GM03348 (cell line): ENCODE measurements at places on chromosomes 12 and 14.
A peak's percentile ranks its signal among the peaks of the same experiment; 100 is the strongest.

DNA sequence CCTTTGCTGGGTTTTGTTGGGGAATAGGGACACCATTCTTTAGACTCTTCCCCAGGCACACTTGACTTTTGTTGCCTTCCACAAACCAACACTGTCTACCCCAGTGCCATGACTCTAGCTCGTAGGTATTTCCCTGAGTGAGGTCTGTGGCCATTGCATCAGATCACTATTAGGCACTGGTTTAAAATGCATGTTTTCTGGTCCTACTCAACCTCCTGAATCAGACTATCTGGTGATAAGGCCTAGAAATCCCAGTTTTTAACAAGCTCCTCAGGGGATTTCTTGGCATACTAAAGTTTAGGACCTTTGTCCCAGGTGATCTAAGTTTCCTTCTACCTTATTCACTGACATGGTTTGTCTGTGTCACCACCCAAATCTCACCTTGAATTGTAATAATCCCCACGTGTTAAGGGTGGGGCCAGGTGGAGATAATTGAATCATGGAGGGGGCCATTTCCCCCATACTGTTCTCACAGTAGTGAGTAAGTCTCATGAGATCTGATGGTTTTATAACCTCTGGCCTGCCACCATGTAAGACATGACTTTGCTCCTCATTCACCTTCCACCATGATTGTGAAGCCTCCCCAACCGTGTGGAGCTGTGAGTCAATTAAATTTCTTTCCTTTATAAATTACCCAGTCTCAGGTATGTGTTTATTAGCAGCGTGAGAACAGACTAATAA, 87.8 kb upstream of the PSMC1 start:
- DNase-seq = peak; percentile 47

DNA sequence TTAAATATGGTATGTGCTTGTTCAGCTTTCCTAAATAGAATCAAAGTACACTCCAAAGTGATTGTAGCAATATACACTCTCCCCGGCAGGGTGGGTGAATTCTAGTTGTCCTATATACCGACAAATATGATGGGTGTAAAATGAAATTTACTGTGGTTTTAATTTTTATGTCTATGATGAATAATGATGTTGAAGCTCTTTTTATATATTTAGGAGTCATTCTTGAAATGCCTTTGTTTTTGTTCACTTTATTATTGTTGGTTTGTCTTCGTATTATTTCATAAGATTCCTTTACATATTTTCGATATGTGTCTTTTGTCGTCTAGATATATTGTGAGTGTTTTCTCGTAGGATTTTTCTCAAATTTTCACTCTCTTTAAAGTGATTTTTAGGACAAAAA, 105.7 kb downstream of the PDE3A start:
- DNase-seq = no peak

DNA sequence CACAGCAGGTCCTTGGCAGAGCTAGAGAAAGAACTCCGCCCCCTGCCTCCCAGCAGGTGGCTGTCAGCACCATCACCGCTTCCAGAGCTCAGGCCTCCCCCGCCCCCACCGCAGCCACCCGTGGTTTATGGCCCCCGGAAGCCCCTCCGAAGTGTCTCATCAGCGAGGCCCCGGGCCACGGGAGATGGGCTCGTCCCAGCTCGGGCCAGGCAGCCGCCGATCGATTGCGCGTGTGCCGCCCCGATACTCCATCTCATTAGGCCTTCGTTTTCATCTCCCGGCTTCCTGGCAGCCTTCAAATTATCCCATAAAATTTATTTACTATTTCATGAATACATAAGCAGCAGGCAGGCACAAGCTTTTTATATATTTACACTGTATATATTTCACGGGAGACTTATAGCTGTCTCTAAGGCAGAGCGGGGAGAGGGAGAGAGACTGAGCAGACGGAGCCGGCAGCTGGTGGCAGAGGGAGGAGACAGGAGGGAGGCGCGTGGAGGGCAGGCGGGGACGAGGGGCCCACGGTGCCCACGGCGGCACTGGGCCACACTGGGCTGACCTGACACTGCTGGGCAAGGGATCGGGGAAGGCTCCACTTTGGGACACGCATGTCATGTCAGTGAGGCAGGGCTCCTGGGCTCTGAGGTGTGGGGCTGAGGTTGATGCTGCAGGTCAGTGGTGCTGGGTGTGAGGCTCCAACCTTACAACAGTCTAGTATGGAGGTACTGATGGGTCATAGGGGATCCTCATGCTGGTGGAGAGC, 241.2 kb downstream of the RBM19 start:
- DNase-seq = no peak

DNA sequence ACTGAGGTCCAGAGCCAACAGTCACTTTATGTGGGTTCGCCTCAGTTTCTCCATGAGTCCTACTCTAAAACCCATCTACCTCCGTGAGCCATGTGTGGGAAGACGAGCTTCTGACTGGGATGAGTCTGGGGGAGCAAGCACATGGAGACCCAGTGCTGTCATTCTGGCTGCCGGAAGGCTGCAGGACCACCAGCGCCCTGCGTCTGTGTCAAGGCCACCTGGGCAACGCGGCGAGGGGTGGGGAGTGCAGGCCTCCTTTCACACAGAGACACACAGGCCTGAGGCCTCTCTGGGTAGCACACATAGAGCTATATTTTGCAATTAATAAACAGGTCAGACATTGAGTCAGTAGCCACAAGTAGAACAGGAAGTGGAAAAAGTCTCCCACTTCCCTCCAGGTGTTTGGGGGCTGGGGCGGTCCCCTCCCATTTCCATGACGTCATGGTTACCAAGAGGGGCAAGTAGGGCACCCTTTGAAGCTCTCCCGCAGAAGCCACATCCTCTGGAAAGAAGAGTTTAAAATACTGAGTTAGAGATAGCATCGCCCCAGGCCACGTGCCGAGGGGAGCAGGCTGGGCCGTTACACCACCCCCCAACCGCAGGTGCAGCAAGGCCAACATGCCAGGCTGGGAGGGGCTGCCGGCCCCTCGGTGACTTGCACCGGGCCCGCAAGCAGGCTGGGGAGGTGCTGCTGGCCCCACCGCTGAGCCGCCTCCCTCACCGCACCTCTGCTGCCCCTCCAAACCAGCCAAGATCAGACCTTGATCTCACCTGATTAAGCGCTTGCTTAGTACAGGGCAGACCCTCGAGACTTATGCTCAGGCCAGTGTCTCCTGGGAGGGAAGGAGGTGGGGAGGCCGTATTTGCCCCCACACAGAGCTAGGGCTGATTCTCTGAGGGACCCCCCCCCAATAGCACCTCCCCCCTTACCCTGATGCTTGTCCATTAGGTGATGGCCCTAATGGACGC, 32.7 kb downstream of the DAD1 start:
- peak; percentile 28 for DNase-seq

DNA sequence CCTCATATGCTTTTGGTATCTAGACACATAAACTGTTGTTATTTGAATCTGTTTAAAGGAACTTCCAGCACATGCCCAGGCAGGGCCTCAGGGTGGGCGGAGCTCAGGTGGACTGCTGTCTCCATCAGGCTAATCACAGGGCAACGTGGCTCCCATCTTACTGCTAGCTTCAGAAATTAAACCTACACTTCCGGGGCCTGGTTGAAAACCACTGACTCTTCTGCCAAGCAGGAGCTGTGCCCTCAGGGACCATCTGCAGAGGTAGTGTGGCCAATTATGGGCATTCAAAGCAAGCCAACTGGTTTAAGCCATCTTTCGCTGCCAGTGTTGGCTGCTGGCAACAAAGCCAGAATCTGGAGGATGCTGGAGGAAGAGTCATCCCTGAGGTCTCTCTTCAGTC, 97.5 kb downstream of the TMX1 start:
- DNase-seq = no peak

- DNase-seq = no peak
Measured at GRCh38 chr14:88476214-88476774, 78.5 kb downstream of the PTPN21 start.

GRCh38 chr12:113748707-113749432, 217.3 kb downstream of the RBM19 start:
- DNase-seq = no peak
